ENCODE measurements at places on chromosomes 3 and 15. TPM values are rescaled to one million over a fixed set of nuclear protein-coding genes. Genes with fewer than 3 reads are reported as not detected.

The TMCO5A gene
- not detected for total RNA-seq

The ESYT3 gene
- not detected for total RNA-seq

GRCh38 chr3:122409446-122409845 is 6.4 kb downstream of the WDR5B start:
- H3K36me3 ChIP-seq, result peaks cover 79% of the 10 kb centered on the region
- no peak overlapping the region for H3K4me3 ChIP-seq
- peaks cover 16% of the 10 kb centered on the region for H3K4me1 ChIP-seq
- H3K27me3 ChIP-seq, result no peaks in the 10 kb centered on the region
- no peak for DNase-seq
- H3K27ac ChIP-seq, result no peak overlapping the region

GRCh38 chr3:123421353-123422174 is 27.3 kb downstream of the ADCY5 start:
- H3K4me3 ChIP-seq, result no peak overlapping the region
- H3K27me3 ChIP-seq, result no peaks in the 10 kb centered on the region
- DNase-seq, result no peak
- H3K36me3 ChIP-seq, result no peaks in the 10 kb centered on the region
- H3K27ac ChIP-seq, result peak overlapping the region; percentile 96

The CSPG4 gene
- total RNA-seq, result 195 TPM

GRCh38 chr15:90618330-90619125 is 88.8 kb downstream of the CRTC3 start:
- H3K27ac ChIP-seq, result no peak overlapping the region
- H3K4me3 ChIP-seq, result no peak overlapping the region
- no peak for DNase-seq
- no peaks in the 10 kb centered on the region for H3K27me3 ChIP-seq
- peaks cover 3% of the 10 kb centered on the region for H3K4me1 ChIP-seq

DNA sequence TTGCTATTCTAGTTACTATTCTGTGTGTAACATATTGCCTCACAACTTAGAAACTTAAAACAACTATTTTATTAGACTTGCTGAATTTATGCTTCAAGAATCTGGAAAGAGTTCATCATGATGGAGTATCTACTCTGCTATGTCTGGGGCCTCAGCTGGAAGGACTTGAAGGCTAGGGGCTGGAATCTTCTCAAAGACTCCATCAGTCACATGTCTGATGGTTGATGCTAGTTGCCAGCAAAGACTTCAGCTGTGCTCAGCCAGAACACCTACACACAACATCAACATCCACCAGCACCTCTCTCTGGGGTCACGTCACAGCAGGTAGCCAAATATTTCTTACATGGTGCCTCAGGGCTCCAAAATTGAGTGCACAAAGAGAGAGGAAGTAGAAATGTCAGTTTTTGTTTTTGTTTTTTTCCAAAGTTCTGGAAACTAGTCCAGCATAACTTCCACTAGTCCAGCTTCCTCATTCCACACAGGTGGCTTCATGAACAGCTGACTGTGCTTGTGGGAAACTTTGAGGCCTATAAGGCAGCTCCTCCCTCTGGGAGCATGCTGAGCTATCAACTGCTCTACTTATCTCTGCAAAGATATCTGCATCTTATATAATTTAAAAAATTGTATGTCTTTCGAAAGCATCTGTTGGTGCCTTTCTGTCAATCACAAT is 325.4 kb upstream of the AGTR1 start:
- no peak overlapping the region for H3K27ac ChIP-seq
- no peaks in the 10 kb centered on the region for H3K4me1 ChIP-seq
- no peak overlapping the region for H3K4me3 ChIP-seq
- no peak for DNase-seq
- H3K27me3 ChIP-seq, result no peaks in the 10 kb centered on the region

- H3K27me3 ChIP-seq, result no peaks in the 10 kb centered on the region
- no peak overlapping the region for H3K4me3 ChIP-seq
- H3K27ac ChIP-seq, result no peak overlapping the region
- no peaks in the 10 kb centered on the region for H3K36me3 ChIP-seq
- H3K4me1 ChIP-seq, result peaks cover 11% of the 10 kb centered on the region
- DNase-seq, result peak; percentile 57
Measured at GRCh38 chr15:79427781-79428598, 4.1 kb upstream of the MINAR1 start.

GRCh38 chr3:118801899-118802298 is 232.7 kb downstream of the IGSF11 start:
- peak; percentile 90 for DNase-seq
- H3K27me3 ChIP-seq, result no peaks in the 10 kb centered on the region
- H3K27ac ChIP-seq, result no peak overlapping the region
- H3K4me1 ChIP-seq, result no peaks in the 10 kb centered on the region
- no peak overlapping the region for H3K4me3 ChIP-seq

DNA sequence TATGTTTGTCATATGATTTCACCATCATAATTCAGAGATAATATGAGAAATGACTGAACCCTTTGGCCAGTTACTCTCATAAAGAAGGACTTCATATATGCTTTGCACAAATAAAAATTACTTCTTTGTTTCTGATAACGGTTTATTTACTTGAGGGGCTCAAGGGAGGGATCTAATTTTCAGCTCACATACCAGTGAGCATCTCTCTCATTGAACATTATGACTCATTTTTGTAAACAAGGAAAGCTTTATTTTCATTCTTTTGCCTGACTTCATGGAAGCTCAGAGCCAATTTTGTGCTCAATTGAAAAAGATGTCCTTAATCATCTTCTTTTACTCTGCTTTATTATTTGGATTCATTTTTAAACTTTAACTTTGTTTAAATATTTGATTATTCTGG is 5.8 kb downstream of the NLGN1 start:
- no peaks in the 10 kb centered on the region for H3K4me1 ChIP-seq
- no peak overlapping the region for H3K4me3 ChIP-seq
- H3K27ac ChIP-seq, result no peak overlapping the region
- DNase-seq, result no peak
- H3K27me3 ChIP-seq, result no peaks in the 10 kb centered on the region

- no peak overlapping the region for H3K27ac ChIP-seq
- DNase-seq, result peak; percentile 57
- H3K4me3 ChIP-seq, result no peak overlapping the region
- no peaks in the 10 kb centered on the region for H3K4me1 ChIP-seq
- no peaks in the 10 kb centered on the region for H3K27me3 ChIP-seq
Measured at GRCh38 chr3:60169755-60170154, 1081.5 kb downstream of the FHIT start.

DNA sequence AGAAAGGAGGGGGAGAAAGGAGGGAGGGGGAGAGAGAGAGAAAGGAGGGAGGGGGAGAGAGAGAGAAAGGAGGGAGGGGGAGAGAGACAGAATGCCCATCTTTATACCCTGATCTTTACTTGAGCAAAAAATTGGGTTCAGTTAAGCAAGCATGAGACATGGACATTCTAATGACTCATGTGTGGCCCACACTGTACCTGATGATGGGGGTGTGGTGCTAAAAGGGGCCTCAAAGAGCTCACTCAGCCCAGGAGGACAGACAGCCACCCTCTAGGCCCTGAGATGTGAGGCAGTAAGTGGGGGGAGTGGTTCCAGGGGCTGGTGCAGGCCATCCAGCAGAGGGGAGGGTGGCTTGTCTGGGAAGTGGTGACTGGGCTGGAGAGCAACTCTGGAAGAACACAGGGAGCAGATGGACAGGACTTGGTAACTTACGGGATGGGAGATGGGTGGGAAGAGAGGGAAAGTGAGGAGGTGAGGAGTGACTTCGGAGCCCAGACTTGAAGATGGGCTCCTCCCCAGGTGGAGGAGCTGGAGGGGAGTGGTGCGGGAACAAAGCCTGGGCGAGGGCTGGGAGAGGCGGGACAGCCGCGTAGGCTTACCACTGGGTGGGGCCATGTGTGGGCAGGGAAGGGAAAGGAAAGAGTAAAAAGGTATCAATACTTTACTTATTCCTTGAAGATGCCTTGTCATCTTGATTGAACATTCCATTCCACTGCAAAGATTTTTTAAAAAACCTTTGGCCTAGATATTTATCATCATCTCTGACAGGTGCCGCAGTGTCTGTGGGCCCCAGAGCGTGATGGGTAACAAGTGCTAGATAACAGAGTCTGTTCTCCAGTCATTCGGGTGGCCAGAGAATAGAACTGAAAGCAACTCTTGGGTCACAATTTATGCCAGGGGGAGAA is 32.3 kb downstream of the TSPAN3 start:
- no peak overlapping the region for H3K27ac ChIP-seq
- H3K27me3 ChIP-seq, result no peaks in the 10 kb centered on the region
- peaks cover 20% of the 10 kb centered on the region for H3K36me3 ChIP-seq
- DNase-seq, result no peak
- no peak overlapping the region for H3K4me3 ChIP-seq

GRCh38 chr3:120145542-120146285 is 51.5 kb upstream of the GSK3B start:
- H3K4me1 ChIP-seq, result no peaks in the 10 kb centered on the region
- no peak overlapping the region for H3K4me3 ChIP-seq
- H3K27ac ChIP-seq, result no peak overlapping the region
- no peak for DNase-seq

The IMPG2 gene
- 0.83 TPM for total RNA-seq

- no peak overlapping the region for H3K27ac ChIP-seq
- DNase-seq, result no peak
Measured at GRCh38 chr3:148253713-148254112, 444.0 kb upstream of the AGTR1 start.

- peaks cover 48% of the 10 kb centered on the region for H3K4me1 ChIP-seq
- DNase-seq, result no peak
- H3K36me3 ChIP-seq, result no peaks in the 10 kb centered on the region
Measured at GRCh38 chr3:133037436-133037835, 755 bp upstream of the TMEM108 start.

GRCh38 chr3:9403463-9403862 is 6.0 kb downstream of the SETD5 start:
- peaks cover 95% of the 10 kb centered on the region for H3K4me1 ChIP-seq
- no peaks in the 10 kb centered on the region for H3K36me3 ChIP-seq
- DNase-seq, result no peak

The CIB2 gene
- 17.6 TPM for total RNA-seq

All from esophagus muscularis mucosa (tissue), 4 donors.